Sigmoid colon (tissue), 7 donors: ENCODE measurements at places on chromosomes 4 and X.

DNA sequence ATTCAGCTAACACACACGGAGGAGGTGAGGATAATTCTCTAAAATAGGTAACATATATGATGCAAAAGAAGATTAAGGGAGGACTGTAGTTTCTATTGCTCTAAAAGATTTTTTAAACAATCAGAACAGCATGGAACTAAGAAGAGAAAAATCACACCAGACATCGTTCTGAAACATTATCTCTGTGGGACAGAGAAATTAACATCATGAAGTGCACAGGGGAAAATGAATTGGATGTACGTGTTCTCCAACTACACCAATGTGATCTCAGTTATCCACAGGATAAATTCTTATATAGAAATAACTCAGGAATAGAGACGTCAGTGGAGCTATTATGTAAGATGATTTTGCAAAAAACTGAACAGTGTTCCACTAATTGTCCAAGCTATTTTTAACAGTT is 614.1 kb upstream of the HS3ST1 start:
- DNase-seq, result no peak

- DNase-seq, result no peak
These were observed 452.9 kb downstream of the DTHD1 start for GRCh38 chr4:36734334-36734733.

DNA sequence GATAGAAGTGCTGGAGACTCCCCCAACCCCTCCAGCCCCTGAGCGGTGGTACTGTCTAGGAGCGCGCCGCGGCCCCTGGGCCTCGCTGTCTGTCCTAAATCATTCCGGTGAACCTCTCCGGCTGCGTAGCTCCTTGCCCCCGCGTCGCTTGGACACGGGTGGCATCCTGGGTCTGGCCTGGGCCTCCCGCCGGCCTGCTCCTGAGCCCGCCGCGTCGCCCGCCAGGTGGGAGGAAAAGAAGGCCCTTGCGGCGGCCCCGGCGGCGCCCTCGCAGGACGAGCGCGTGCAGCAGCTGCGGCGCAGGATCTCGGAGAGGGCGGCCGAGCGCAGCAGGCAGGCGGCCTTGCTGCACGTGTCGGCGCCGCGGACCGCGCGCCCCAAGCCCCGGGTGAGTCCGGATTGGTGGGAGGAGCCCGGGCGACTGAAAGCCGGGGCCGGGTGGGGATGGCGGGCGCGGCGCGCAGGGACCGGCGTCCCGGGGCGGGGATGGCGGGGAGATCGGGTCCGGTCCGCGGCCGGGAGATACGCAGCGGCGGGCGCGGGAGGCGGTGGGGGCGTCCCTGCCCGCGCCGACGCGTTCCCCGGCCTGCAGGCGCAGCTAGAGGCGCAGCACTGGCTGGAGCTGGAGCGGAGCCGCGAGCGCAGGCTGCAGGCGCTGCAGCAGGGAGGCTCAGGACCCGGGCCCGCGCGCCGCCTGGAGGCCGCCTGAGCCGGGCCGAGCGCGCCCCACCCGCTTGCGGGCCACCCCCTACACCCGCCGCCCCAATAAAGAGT is 6.5 kb upstream of the RNF4 start:
- DNase-seq, result peak; percentile 85

DNA sequence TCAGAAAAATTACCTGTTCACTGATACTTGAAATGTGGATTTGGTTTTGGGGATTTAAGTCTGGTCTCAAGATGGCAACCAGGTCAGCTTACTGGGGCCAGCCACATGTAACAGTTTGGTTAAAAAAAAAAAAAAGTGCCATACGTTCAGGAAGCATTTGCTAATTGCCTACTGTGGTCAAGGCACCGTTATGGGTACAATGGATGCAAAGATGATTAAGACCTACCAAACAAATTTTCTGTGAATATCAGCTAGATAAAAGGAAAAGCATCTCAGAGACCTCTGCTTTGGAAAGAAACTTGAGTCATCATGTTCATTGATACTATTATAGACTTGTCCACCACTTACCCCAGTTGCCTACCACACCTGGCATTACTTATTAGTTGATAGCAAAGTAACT is 80.9 kb downstream of the FNIP2 start:
- DNase-seq, result no peak

GRCh38 chrX:154348646-154349358 is 25.6 kb downstream of the FLNA start:
- peak; percentile 75 for DNase-seq

DNA sequence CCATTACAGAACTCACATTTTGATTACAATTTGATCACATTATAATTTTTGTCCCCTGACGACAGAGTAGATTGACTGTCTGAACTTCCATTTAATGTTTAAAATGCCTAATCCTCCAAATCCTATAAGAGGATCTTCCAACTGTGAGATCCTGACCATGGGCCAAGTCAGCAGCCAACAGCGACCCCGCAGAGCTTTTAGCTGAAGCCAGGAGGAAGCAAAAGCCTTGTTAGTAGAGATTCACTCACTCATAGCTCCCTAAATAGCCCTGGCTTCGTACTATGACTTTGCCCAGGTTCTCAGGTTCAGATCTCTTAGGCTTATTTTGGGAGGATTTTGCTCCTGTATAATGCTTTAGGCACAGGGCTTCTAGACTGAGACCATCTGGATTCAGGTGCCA is 413.1 kb downstream of the NKX6-1 start:
- DNase-seq, result no peak

DNA sequence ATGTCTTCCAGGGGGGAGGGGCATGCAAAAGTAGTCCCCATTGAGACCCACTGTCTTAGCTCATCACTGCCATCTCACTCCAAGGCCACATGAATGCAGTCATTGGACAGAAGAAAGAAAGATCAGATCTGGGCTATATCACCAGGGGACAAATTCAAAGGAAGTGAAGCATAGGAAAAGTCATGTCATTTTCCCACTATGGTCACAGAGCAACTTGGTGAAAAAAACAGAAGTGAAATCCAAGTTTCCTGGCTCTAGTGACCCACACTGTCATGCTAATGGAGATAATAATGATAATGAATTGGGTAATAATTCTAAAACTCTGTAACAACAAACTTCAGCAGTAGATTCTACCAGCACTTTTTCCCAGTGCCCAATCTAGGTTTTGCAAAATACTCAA is 9.9 kb downstream of the LHFPL1 start:
- no peak for DNase-seq

DNA sequence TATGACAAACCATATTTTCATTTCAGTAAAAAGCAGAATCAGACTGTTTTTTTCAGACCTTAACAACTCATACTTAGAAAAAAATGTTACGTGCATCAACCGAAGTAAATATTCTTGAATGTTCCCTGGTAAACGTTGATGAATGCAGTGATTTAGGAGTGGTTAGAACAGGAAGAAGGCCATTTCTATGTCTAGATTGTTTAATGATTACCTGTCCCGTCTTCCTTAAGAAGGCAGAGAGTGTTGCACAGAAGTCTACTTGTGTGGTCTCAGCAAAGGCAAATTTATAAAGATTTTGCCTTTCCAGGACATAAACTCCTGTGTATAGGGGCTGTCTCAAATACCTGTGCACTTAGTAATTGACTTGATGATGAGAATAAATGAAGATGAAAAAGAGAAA is 134.5 kb downstream of the MGST2 start:
- no peak for DNase-seq

- DNase-seq, result peak; percentile 40
These were observed 108.3 kb downstream of the AFAP1 start for GRCh38 chr4:7831330-7831729.

DNA sequence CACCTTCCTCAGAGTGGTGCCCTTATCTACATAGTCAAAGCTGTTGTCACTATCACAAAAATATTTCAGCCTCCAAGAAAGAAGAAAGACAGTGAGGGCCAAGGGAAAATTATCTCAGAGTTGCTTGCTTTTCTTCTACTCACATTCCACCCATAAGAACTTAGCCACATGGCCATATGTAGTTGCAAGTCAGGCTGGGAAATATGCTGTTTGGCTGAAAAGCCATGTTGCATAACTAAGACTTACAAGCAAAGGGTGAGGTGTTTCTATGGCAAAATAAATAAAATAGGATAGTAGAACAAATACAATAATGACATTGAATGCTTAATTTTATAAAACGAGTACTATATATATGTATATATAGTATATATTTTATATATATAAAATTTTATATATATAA is 365.9 kb upstream of the PABPC4L start:
- no peak for DNase-seq

- DNase-seq, result no peak
These were observed 183.7 kb downstream of the DKK2 start for GRCh38 chr4:106852426-106852825.

GRCh38 chrX:111322231-111322855 is 52.1 kb upstream of the CAPN6 start:
- DNase-seq, result no peak

DNA sequence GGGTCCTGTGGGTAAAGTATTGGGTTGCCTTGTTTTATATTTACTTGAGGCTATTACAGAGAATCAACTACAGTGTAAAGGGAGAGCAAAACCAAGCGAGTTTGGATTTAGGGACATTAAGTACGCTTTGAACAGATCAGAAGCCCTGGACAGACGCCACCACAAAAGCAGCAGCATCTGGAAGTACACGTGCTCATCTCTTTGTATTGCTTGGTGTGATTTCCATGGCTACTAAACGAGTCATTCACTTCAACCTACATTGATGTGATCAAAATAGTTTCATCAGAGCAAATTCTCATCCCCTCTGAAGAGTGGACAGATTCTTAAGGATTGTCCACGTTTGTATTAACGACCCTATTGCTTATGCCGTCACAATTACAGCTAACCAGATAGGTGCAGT is 85.1 kb downstream of the SORBS2 start:
- peak; percentile 89 for DNase-seq

DNA sequence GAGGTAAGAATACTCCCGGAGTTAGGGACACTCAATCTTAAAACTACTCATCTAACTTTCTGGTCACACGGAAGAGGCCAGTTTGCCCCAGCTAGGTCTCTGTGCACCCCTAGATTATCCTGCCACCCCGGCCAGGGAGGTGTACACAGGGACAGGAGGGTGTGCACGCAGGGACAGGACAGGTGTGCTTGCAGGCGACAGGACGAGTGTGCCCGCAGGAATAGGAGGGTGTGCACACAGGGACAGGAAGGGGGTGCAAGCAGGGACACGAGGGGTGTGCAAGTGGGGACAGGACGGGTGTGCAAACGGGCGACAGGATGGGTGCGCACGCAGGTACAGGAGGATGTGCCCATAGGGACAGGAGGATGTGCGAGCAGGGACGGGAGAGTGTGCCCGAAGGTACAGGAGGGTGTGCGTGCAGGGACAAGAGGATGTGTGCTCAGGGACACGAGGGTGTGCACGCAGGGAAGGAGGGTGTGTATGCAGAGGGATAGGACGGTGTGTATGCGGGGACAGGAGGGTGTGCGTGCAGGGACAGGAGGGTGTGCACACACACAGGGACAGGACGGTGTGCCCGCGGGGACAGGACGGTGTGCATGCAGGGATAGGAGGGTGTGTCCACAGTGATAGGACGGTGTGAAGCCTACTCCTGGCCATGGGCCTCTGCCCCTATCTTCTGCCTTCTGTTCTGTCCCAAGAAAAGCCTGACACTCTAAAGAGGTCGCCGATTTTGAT is 4.1 kb downstream of the TMEM271 start:
- no peak for DNase-seq

GRCh38 chr4:102534845-102535244 is 33.7 kb downstream of the NFKB1 start:
- DNase-seq, result no peak

GRCh38 chrX:67734111-67734753 is 190.4 kb downstream of the AR start:
- DNase-seq, result no peak

- DNase-seq, result no peak
These were observed 238.2 kb upstream of the MAD2L1 start for GRCh38 chr4:120304801-120305200.

DNA sequence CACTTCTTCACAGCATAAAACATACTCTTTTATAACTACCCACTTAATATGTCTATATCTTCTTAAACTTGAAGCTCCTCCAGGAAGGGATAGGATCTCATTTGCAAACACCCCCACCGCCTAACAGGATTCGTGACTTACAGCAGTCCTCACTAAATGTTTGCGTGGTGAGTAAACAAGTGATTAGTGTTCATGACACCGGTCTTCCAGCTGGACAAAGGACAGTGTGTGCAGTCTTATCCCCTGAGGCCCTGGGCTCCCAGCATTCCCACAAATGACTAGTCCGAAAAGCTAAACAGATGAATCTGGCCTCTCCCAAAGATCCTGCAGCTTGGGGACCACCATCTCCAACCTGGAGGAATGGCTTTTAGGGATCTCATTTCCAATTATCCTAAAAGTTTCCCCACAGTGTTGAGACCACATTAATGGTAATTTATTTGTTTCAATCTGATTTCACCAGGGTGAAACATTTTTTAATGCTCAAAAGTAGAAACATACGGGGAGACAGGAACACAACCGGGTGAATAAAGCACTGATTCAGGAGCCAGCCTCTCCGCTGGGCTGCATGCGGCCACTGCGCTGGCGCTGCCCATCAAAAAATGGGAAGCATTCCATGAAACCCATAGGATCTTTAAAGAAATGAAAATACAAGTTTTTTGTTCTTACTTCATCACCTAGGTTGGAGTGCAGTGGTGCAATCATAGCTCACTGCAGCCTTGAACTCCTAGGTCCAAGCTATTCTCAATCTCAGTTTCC is 69.2 kb downstream of the HADH start:
- DNase-seq, result no peak

GRCh38 chrX:83416273-83416672 is 91.8 kb upstream of the POU3F4 start:
- no peak for DNase-seq

- no peak for DNase-seq
These were observed 134.5 kb upstream of the PCDH10 start for GRCh38 chr4:133014473-133015135.

- no peak for DNase-seq
These were observed 17.9 kb upstream of the SLC34A2 start for GRCh38 chr4:25637581-25638220.

DNA sequence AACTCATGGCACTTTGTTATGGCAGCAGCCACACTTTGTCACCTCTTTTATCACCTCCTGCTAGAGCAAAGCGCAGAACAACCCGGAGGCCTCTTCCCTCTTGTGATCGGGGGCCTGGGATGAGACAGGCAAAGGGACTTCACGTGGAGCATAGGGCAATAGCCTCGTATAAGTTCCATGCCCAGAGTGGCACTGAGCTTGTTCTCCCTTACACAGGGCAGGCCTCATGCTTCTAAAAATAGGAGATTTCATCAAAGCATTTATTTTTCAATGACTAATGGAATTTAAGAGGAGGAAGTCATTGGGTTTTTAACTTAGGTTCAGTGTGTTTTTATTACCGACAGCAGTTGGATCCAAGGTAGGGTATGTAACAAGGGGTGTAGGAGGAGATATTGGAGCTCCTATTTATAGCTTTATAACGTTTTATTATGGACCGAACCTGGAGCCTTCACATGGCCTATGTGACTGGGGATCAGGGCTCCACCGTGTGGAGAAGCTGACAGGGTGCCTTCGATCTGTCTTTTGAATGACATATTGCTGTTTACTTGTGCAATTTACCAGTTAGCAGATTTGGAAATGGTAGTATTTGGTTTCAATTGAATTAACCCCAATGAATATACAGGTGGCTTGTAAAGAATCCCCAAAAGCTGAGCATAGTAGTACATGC is 93.8 kb downstream of the SLC2A9 start:
- DNase-seq, result no peak
